Panc1 (cell line): ENCODE measurements at places on chromosomes 12 and 14.

GRCh38 chr14:78028471-78028870 is 141.7 kb upstream of the NRXN3 start:
- no peak for DNase-seq

GRCh38 chr14:47921133-47921532 is 245.7 kb upstream of the MDGA2 start:
- no peak for DNase-seq

GRCh38 chr14:81991998-81992397 is 458.3 kb upstream of the SEL1L start:
- DNase-seq = no peak

DNA sequence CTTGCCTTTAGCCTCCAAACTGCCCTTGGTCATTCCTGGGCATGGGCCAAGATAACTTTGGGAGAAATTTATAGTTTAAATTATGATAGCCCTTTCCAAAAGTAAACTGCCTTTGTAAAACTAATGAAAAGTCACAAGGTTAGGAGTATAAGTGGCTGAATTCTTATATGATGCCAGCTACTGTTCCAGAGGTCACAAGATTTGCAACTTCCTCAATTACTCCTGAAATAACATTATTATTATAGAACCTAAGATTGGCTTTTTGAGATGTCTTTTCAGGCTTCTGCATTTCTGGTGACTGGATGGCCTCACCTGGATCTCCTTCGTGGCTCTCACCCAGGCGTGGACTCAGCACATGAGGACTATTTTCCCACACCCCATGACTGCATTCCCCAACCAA is 55.0 kb downstream of the OSBPL8 start:
- DNase-seq = no peak

DNA sequence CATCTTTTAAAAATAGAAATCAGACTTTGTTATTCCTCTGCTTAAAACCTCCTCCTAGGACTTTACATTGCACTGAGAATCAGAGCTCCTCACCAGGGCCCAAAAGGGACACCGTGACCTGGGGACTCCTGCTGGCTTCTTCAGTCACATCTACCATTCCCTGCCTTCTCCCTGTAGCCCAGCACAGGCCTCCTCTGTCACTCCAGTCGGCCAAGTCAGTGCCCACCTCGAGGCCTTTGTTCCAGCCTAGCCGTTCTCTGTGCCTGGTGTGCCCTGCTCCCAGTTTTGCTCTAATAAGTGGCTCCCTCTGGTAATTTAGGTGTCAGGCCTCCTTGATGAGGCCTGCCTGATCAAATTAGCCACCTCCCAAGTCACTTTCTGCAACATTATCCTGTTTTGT is 27.4 kb downstream of the CRADD start:
- no peak for DNase-seq

- no peak for DNase-seq
Measured at GRCh38 chr14:96911499-96912149, 114.4 kb downstream of the VRK1 start.
